Stimulated activated CD4-positive, alpha-beta T cell treated with anti-CD3 and anti-CD28 coated beads, TNF-alpha, amount 100 ng/mL, for 4 hours (primary cell): ENCODE measurements at places on chromosomes 2 and 18.

DNA sequence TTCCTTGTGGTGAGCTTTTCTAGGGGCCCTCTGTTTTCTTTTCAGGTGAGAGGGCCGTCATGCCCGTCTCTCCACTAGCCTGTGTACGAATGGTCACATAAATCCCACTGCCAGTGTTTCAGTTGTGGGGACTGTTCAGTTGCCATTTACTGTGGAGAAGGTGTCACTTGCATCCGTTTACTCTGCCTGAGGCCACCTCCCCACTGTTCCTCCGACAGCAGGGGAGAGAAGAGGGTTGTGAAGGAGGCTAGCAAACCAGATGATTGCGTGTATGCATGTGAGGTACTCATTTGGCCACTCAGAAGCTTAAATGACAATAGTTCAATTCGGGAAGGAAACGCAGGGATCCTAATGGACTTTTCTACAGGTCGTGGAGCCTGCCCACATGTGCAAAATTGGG is 3.3 kb downstream of the MTCL1 start:
- no peak for DNase-seq

- no peak for DNase-seq
Measured at GRCh38 chr2:62505750-62506420, at the start of gene TMEM17. TMEM17 (minus strand) TSS chr2:62506195; CDS start chr2:62506129, 66 bp downstream.

- DNase-seq, result no peak
Measured at GRCh38 chr18:52312346-52312745, 27.7 kb upstream of the DCC start.

DNA sequence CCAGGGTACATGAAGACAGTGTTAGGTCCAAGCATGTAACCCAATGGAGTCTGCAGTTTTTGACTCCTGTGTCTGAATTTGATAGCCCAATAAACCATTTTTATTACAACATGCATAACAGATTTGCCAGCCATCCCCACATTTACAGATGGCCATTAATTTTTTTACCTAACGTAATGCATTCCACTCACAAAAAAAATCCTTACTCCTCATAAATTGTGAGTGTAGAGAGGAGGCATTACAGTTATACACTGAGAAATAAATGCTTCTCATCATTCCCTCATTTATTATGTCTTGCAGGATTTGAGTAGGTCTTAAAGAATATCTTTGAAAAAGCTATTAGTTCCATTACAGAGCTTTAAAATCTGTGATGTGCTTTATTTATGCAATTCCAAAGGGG is 193.8 kb downstream of the CMPK2 start:
- no peak for DNase-seq

- no peak for DNase-seq
Measured at GRCh38 chr18:38402509-38402908, 836.9 kb upstream of the CELF4 start.

DNA sequence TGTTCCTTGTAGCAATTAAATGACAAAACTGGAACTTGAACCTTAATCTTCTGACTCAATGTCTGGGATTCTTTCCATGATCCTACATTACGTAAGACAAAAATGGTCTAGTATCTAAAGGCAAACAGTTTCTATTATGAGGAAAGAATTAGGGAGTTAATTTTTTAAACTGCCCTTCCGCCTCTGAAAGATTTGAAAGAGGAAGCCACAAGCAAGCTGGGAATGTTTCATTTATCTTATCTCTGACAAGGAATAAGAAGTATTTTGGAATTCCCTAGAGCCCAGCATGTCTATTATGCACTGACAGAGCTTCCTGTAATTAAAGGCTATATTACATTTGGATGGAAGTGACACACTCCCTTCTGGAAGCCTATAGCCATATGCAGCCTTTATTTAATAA is 558.8 kb upstream of the CDH2 start:
- DNase-seq, result no peak

DNA sequence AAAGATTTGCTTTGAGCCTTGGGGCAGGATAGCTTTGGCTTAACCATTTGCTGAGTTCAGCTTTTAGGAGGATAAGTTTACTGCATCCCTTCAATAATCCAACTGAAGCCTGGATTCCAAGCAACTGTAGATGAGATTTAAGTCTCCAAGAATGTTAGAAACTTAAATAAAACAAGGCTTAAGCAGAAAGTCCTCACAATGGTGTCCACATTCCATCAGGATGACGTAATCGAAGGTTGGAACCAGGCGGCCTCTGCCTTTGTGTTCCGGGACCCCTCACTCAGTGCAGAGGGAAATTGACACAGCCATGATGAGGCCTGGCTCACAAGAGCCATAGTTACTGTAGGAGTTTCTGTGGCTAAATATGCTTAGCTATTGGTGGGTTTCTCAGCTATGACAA is 260.4 kb downstream of the LPIN1 start:
- DNase-seq, result no peak

GRCh38 chr2:135829378-135830135 is 7.4 kb downstream of the LCT start:
- DNase-seq, result no peak

- no peak for DNase-seq
Measured at GRCh38 chr2:167294776-167295140, 406.5 kb downstream of the XIRP2 start.

- no peak for DNase-seq
Measured at GRCh38 chr2:66198873-66199272, 236.1 kb upstream of the MEIS1 start.

DNA sequence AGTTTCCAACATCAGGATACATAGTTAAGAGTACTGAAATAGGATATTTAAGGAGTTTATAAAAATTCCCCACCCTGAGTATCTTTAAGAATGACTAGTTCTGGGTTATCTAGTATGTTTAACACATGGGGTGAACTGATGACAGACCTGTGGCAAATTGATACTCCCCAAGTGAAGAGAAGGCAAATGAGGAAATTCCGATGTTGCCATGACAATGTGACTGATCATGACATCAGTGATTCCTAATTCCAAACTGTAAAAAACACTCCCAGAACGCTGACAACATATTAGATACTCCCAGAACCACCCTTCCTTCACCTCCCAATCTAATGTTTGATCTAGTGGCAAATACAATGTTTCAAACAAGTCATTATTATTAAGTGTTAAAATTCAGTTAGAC is 77.6 kb downstream of the RBMS1 start:
- DNase-seq, result no peak

GRCh38 chr2:167054881-167055280 is 166.6 kb downstream of the XIRP2 start:
- no peak for DNase-seq

DNA sequence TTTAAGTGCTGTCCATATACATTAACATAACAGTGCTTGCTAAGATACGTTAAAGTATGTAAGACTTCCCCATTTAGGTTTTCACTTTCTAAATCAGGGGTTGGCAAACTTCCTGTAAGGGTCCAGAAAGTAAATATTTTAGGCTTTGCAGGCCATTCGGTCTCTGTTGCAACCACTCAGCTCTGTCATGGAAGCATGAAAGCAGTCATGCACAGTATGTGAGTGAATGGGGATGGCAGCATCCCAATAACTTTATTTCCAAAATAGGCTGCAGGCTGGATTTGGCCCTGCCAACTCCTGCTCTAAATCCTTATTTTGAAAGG is 128.7 kb downstream of the PLA2R1 start:
- DNase-seq, result no peak
